ENCODE measurements at places on chromosomes 3 and 15.

- DNase-seq, result no peak
Measured at GRCh38 chr3:177571944-177572315, 374.6 kb upstream of the TBL1XR1 start.

DNA sequence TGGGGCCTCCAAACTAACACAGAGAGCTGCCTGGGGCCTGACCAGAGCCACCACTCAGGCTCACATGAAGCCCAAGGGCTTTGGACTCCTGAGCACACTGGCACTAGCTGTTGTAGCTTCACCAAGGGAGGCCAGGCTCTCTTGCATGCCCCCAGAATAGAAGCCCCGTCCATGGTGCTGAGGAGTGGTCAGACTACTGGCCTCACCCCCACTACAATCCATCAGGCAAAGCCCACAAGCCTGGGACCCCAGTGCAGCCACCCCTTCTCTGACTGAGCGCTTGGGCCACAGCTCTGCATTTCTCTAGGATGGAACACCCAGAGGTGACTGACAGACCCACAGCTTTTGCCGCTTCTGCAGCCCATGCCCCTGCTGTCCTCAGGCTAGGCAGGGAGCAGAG, 180.8 kb downstream of the PYDC2 start:
- no peak for DNase-seq

- DNase-seq, result peak; percentile 61
Measured at GRCh38 chr3:165206454-165207266, 10.5 kb upstream of the SLITRK3 start.

- no peak for DNase-seq
Measured at GRCh38 chr3:60000311-60001105, 950.7 kb upstream of the CFAP20DC start.

GRCh38 chr15:31308185-31308639, 18.4 kb upstream of the KLF13 start:
- no peak for DNase-seq

GRCh38 chr3:29871087-29871486, 590.2 kb downstream of the RBMS3 start:
- DNase-seq, result no peak

DNA sequence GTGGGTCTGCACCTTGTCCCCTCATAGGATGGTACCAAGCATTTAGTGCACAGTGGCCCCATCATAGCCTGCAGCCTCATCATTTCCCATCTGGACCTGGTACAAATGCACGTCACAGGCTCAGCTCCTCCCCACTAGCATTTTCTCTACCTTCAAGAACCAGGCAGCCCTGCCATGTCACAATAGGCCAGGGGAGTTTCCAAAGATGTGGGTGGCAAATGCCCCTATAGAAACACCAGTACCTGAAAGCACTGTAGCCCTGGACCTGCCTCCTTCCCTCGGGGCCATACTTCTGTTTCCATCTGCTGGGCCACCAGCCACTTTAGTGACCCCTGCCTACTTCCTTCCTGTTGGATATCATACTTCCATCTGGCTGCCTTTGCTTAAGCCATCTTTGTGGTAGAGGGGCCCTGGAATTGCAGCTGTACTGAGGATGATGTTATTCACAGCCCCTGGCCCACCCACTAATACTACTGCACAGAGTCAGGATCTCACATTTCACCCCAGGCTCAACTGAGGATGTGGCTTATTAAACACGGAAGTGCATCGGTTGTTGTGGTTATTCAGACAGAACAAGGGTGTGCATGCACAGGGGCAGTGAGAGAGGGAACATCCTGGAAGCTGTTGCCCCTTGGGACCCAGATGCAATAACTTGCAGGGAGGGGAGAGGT, 3.8 kb downstream of the TCTA start:
- no peak for DNase-seq

- no peak for DNase-seq
Measured at GRCh38 chr15:80288131-80288530, 36.1 kb upstream of the CTXND1 start.

DNA sequence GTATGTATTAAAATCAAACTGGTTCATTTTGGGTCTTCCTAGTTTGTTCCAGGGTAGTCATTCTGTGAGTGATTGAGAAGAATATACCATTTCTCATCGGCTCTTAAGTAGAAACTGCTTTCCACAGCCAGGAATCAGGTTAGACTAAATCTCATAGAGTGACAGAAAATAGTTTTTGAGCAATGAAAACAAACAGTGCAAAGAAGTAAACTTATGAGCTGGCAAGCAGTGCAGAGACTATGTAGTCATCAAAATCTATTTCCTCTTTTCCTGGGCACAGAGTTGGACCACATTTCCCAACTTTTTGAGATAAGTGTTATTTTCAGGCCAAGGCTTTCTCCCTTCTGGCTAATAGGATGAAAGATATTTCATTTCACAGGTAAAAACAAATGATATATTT, 66.5 kb downstream of the UBE3A start:
- peak; percentile 66 for DNase-seq

- DNase-seq, result no peak
Measured at GRCh38 chr15:85984241-85984640, 95.4 kb upstream of the AGBL1 start.

DNA sequence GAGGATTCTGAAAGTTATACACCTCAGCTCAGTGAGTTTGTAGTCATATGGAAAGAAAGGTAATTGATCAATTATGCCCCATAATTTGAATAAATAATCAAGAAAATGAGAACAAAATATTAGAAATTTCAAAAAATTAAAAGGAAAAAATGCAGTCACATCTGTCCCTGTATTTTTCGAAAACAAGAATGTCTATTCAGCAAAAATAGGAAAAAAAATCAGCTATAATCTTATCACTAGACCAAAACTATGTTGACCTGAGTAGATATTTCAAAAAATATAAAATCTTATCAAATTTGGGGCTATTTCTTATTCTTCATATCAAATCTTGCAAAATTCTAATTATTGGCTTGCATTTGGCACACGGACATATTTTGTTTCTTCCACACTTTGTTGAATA, 501.2 kb upstream of the CNTN3 start:
- no peak for DNase-seq

GRCh38 chr3:187811585-187812250, 66.5 kb upstream of the BCL6 start:
- peak; percentile 91 for DNase-seq

DNA sequence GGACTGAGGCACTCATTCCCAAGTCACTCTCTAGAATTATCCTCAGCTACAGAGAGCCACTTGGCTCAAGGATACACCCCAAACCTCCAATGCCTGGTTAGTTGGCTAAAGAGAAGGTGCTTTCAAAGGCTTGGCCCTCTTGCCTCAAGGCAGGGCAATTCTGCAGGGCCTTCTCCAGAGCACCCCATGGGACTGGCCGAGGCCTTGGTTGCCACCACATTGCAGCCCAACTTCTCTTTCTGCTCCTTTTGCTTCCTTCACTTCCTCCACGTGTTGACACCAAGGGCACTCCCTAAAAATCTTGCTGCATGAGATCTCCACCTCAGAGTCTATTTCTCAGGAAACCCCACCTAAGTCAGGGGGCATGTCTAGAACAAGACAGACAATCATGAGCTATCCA, 36.7 kb downstream of the MEGF11 start:
- no peak for DNase-seq

GRCh38 chr3:32913790-32914446, 37.5 kb upstream of the CCR4 start:
- DNase-seq, result no peak

DNA sequence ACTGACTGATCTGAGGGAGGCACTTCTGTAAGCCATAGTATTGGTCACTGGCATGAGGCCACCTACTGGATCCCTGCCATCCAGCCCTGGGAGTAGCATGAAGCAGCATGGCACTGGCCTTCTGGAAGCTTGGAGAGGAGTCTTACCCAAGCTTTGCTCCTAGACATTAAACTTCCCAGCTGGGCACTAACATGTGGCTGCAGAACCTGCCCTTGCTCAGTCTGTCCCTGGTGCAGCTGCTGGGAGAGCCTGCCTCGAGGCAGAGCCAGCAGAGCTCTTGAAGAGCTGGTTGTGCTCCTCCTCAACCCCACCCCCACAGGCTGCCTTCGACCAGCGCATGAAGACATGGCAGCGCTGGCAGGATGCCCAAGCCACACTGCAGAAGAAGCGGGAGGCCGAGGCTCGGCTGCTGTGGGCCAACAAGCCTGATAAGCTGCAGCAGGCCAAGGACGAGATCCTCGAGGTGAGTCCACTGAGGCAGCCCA, 17.1 kb upstream of the SNX22 start:
- no peak for DNase-seq

DNA sequence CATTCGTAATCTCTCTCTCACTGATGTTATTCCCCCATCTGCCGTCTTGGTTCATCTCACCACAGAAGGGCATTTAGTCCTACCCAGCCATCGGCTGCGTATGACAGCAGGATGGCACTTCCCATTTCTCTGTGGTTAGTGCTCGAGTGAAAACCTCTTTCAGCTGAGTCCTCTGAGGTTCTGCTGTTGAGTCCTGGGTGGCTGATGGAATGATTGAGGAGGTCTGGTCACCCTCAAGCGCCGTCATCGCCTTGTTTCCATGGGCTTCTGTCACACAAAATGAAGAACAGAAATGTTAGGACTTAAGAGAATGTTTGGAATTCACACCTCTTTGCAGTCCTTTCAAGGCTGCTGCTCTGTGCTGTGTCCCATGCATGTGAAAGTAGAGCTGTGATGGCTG, 9.4 kb upstream of the SACM1L start:
- DNase-seq, result peak; percentile 87

- peak; percentile 31 for DNase-seq
Measured at GRCh38 chr15:40787344-40787841, 17.6 kb downstream of the C15orf62 start.

DNA sequence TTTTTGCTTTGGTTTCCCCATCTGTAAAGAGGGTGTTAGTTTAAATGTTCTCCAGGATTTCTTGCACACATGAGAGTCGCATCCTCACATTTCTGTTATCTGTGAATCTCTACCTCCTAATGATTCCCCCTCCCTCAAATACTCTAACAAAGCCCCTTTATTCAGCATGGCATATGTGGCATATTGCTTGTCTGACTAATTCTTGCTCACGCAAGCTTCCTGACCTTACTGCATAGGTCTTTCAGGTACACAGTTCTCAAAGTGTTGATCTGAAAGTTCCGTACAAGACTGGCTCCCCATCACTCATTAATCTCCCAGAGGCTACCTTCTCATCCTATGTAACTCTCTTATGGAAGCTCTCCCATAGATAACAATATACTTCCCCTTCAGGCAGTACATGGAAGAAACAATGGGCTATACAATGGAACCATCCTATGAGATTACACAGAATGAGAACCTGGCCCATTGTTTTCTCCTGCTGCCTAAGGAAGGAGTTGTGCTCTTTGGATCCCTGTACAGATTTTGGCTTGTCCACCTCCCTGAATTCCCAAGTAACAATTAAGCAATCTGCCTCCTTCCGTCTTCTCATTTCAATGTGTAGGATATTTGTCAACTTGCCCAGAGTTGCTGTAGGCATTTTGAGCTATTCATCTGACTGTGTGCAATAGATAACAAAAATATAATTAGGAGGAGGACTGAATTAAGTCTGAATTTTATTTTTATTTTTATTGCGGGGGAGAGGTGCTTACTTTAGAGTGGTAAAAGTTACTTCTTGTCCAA, 51.0 kb downstream of the PPARG start:
- no peak for DNase-seq

- no peak for DNase-seq
Measured at GRCh38 chr3:115930168-115930567, 306.9 kb downstream of the GAP43 start.

DNA sequence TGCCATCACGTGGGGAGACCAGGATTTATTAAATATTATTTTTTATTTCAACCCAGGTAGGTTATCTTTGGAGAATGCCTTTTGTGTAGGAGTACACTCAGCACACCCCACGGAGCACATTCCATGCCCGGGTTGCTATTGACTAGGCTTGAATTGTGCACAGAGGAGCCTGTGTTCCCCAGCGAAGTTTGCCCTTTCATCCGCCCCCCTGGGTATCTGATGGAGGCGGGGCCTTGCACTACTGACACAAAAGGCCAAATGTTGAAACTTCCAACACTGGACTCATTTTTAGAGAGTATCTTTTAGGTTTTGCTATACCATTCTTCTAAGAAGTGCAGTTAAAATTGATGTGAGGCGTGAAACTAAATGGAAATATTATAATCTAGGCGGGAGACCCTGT, 39.3 kb upstream of the PPP4R2 start:
- DNase-seq, result no peak

DNA sequence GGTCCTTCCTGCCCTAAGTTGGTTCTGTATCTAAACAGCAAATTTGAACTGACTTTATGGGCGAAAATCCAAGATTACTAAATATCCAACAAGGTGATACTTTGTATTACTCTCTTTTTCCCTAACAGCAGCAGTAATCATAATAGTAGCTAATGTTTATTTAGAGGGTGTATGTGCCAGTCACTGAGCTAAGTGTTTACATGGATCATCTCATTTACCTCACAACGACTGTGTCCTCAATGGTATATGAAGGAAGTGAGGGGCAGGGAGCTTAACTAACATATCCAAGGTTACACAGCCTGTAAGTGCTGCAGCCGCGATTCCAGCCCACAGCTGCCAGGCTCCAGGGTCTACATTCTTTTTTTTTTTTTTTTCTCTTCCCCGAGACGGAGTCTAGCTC, 10.3 kb upstream of the LRRC34 start:
- no peak for DNase-seq

DNA sequence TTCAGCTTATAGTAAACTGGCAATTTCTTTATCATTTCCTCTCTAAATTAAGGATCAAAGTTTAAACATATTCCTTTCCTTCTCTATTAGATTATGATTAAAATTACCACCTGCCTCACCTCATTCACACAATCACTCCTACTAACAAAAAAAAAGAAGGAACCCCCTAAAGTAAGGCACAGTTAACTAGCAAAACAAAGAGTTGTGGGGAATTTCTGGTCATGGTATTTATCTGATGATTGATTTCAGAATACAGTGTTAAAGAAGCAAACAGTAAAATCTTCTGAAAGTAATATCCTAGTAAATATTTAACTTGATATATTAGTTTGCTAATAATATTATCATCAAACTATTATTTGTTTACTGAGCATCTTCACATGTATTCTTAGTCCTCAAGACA, 8.8 kb downstream of the GBE1 start:
- DNase-seq, result no peak

GRCh38 chr3:73101881-73102280, 40.4 kb downstream of the EBLN2 start:
- DNase-seq, result no peak

DNA sequence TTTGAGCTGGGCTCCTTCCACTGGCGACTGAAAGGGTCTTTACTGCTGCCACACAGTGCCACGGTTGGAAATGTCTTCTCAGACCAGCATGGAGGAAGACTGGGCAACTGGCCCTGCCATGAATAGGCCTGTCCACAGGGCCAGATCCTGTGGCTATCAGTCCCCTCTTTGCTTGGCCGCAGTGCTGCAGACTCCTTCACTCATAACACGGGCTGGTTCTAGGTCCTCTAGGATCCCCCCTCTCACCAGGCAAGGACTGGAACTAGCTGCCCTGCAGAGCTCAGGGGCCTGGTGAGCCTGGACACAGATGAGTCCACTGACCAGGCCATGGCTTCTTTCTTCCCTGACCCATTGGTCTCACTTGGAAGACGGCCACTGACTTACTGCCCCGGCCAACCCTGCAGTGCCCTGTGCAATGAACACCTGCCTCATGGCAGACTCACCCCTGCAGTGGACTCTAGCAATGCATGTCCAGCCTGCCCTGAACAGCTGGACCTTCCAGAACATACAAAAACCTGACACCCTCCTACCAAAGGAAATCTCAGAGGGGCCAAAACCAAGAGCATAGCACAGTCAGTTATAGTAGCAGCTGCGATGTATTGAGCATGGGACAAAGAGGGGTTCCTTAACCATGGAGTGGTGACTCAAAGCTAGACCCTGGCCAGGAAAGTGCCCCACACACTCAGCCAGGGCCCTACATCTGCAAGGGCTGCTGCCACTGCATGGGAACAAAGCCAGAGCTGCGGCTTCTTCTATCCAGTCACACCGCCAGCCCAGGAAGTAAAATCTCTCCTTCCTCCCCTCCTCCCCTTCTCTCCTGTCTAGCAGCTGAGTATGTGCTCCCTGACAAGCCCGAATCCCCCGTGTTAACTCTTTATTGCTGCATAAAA, 72.1 kb upstream of the ITGA11 start:
- no peak for DNase-seq
